ENCODE measurements at places on chromosomes 11 and 22. TPM values are rescaled to one million over a fixed set of nuclear protein-coding genes. Genes with fewer than 3 reads are reported as not detected.

SLC6A5 gene
- total RNA-seq: not detected

DNA sequence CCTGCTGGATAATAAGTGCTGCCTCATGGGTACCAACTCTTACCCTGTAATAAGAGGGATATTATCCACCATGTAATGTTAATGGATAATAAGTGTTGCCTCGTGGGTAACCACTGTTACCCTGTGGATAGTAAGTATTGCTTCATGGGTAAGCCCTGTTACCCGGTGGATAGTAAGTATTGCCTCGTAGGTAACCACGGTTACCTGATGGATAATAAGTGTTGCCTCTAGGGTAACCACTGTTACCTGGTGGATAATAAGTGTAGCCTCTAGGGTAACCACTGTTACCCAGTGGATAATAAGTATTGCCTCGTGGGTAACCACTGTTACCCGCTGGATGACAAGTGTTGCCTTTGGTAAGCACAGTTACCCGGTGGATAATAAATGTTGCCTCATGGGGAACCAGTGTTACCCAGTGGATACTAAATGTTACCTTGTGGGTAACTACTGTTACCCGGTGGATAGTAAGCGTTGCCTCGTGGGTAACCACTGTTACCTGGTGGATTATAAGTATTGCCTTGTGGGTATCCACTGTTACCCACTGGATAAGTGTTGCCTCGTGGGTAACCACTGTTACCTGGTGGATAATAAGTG lies 18.6 kb upstream of the NXPE4 start:
- DNase-seq: no peak

- no peak for DNase-seq
Observed at GRCh38 chr11:98625526-98625925, 395.2 kb upstream of the CNTN5 start.

GRCh38 chr22:17639247-17639741 lies 737 bp downstream of the BCL2L13 start:
- DNase-seq: no peak

GRCh38 chr11:27678242-27678641 lies 22.0 kb downstream of the BDNF start:
- no peak for DNase-seq

DNA sequence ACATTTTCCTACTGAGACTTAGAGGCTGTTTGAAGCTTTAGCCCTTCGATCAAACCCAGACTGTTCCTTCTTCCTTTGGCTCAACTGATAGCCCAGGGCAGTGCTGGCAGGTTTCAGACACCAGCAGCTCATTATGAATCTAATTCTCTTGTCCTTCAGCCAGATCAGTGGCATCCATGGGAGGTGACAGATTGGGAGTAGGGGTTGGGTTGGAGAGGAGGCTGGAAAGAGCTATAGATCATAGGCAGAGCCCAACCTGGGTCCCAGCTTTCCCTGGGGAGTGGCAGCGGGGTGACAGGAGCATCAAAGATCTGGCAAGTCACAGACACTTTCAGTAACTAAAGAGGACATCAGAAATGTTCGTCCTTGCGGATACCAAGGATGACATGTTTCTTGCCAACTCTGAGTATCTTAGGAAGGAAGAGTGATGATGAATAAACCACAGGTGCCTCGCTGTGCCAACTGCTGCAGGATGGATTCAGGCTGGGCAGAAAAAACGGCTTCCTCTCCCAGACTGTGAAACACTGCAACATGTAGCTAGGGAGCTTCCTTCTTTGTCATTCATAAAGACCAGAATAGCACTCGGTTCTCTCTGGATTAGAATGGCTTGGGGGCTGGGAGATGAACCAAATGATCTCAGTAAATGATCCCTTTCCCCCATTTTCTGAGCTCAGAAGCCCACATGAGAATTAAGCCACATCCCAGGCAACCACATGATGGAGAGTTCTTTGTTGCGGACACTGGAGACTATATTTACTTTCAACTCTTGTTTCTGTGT lies 19.1 kb downstream of the ABCC8 start:
- DNase-seq: no peak

PARVA gene
- total RNA-seq: 158 TPM

Data from chondrocyte (in vitro differentiated cells).